ENCODE measurements at places on chromosomes 7 and 10.

DNA sequence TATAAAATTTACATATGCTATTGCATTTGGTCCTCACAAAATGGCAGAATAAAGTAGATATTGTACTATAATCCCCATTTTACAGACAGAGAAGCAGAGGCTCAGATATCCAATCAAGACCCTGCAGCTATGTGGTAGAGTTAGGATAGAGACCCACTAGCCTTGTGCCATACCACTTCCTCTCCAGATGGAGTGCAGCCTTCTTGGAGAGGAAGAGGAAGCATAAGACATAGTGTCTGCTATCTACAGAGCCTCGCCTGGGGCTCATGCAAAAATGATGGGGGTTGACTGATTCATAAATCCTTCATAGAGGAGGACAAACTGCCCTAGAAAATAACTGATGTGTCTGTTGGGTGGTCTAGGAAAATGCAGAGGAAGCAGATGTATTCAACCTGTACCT, 447.3 kb downstream of the KCNMA1 start:
- no peak for DNase-seq
- H3K36me3 ChIP-seq, result no peaks in the 10 kb centered on the region
- H3K4me3 ChIP-seq, result no peak overlapping the region
- no peak overlapping the region for H3K27ac ChIP-seq
- 0 out of 2 replicates have a peak, but pooled peaks cover 4% of the 10 kb centered on the region for H3K27me3 ChIP-seq
- H3K4me1 ChIP-seq, result no peaks in the 10 kb centered on the region

DNA sequence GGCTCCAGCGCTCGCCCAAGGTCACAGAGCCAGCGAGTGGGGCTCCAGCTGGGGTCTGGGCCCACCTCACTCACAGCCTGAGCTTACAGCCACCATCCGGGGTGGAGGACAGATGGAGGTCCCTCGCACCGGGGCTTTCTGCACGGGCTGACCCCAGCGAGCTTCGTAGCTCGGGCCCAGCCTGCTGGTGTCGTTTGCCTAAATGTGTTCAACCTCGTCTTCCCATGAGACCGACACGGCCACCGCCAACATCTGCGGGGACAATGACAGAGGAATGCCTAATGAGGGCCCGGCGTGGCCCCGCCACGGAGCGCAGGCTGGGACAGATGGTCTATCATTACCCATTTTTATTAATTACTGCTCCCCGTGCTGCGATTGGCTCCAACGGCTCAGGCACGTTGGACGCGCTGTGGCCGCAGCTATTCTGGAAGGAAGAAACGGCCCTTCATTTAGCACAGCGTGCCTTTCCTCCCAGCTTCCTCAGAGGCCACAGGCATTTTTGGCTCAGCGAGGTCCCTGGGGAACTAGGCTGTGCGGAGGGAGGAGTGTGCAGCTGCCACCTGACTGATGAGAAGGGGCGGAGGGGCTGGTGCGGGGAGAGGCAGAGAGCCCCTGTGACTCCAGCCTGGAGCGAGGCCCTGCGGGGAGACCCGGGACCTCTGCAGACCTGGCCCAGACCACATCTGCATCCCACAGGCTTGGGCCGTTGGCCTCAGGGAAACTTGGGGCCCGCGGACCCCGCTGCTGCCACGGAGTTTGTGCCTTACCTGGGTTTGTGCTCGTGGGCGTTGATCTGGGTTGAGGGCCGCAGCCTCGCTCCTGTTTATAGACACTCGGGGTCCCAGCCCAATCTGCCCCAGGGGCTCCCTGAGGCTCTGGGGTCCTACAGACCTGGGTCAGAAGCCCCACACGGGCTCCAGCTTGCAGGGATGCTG, 22.9 kb upstream of the ELFN1 start:
- H3K27me3 ChIP-seq, result peaks cover 17% of the 10 kb centered on the region
- H3K4me3 ChIP-seq, result peak overlapping the region; percentile 21
- H3K4me1 ChIP-seq, result peaks cover 13% of the 10 kb centered on the region
- peak; percentile 87 for DNase-seq
- H3K27ac ChIP-seq, result no peak overlapping the region
- H3K36me3 ChIP-seq, result no peaks in the 10 kb centered on the region

- no peaks in the 10 kb centered on the region for H3K36me3 ChIP-seq
- H3K27ac ChIP-seq, result no peak overlapping the region
- H3K27me3 ChIP-seq, result no peaks in the 10 kb centered on the region
- DNase-seq, result no peak
These were observed 4.3 kb upstream of the ADD3 start for GRCh38 chr10:110003524-110003885.

GRCh38 chr10:21520509-21520908, 5.0 kb downstream of the SKIDA1 start:
- H3K27ac ChIP-seq, result no peak overlapping the region
- H3K36me3 ChIP-seq, result no peaks in the 10 kb centered on the region
- no peak overlapping the region for H3K4me3 ChIP-seq

- no peaks in the 10 kb centered on the region for H3K27me3 ChIP-seq
- no peaks in the 10 kb centered on the region for H3K4me1 ChIP-seq
- no peak overlapping the region for H3K27ac ChIP-seq
- no peak overlapping the region for H3K4me3 ChIP-seq
- H3K36me3 ChIP-seq, result no peaks in the 10 kb centered on the region
These were observed 3.5 kb downstream of the APBB1IP start for GRCh38 chr10:26441491-26442214.

DNA sequence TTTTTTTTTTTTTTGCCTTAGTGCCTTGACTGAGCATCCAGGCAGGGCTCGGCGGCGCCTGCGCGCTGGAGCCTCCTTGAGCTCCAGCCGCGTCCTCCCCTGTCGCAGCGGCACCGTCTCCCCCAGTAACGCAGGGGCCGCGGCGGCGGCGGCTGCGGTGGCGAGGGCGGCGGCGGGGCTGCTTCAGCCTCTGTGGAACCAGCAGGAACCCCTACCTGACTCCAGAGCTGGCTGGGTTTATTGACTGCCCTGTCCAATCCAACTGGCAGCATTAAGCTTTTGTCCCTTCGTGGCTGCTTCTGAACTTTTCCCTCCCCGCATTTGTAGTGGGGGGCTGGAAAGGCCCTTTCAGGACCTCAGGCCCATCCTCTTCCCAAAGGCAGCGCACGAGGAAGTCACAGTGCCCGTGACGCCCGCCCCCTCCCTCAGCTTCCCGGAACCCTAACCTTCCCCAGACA, at the start of gene GPR85:
GPR85 (minus strand) TSS at position 397 of the 458 bp plus-strand sequence. CDS start 2,106 bp downstream, outside the sequence.
- peaks cover 28% of the 10 kb centered on the region for H3K4me1 ChIP-seq
- DNase-seq, result peak; percentile 67
- peak within 1 kb of the TSS; percentile 85 for H3K27ac ChIP-seq
- H3K4me3 ChIP-seq, result peak within 1 kb of the TSS; percentile 57
- H3K36me3 ChIP-seq, result no peaks in the 10 kb centered on the region

DNA sequence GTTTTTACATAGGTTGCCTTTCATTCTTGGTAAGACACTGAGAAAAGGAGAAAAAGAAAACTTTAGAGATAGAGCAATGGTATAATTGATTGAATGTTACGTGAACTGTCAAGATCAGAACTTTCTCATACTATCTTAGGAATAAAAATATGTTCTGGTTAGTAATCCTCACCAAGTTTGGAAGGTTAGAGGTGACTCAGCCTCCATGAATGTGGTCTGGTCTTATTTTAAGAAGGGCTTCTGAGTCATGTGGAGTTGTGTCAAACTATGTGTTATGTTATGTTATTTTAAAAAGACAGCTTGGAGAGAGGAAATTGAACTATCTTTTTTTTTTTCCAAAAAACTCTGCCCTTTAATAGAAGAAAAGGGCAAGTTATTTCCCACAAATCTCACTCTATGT, 458.6 kb upstream of the KLF6 start:
- H3K36me3 ChIP-seq, result no peaks in the 10 kb centered on the region
- peak; percentile 28 for DNase-seq
- H3K4me3 ChIP-seq, result no peak overlapping the region

DNA sequence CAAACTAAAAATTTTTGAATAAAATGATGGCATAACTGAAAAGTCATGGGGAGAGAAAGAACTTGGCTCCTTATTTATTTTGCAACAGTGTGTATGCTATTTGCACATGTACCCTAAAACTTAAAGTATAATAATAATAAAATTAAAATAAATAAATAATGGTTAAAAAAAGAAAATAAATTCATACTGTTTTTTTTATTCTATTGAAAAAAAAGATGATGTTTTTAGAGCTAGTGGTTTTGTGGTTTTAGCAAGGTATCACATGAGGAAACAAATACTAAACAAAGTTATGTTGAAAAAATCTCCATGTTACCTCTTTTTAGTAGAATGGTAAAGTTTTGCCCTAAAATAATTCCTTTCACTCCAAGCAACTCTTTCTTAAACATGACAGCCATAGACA, 26.2 kb downstream of the TMEM168 start:
- DNase-seq, result no peak
- no peaks in the 10 kb centered on the region for H3K27me3 ChIP-seq
- H3K4me1 ChIP-seq, result no peaks in the 10 kb centered on the region
- no peak overlapping the region for H3K4me3 ChIP-seq
- H3K36me3 ChIP-seq, result no peaks in the 10 kb centered on the region
- no peak overlapping the region for H3K27ac ChIP-seq

DNA sequence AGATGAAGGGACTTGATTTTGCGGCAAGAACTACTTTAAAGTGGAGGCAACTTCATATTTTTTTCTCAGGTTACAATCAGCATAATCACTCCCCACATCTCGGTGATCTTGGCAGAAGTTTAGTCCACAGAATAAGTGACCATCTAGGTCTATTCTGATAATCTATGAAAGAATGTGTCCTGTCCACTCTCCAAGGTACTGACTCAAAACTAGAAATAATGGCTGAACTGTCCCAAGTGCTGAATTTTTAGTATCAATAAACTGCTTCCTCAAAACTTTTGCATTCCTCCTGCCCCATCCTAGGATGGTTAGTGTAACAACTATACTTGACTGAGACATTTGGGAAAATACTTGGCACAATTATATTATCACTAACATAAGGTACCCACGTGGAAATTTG, 10.9 kb upstream of the CHRM2 start:
- H3K36me3 ChIP-seq, result no peaks in the 10 kb centered on the region
- no peak for DNase-seq
- no peak overlapping the region for H3K27ac ChIP-seq
- H3K4me1 ChIP-seq, result no peaks in the 10 kb centered on the region
- no peaks in the 10 kb centered on the region for H3K27me3 ChIP-seq
- H3K4me3 ChIP-seq, result no peak overlapping the region

- H3K4me3 ChIP-seq, result no peak overlapping the region
- no peak for DNase-seq
- no peaks in the 10 kb centered on the region for H3K4me1 ChIP-seq
- H3K27me3 ChIP-seq, result no peaks in the 10 kb centered on the region
- no peak overlapping the region for H3K27ac ChIP-seq
- no peaks in the 10 kb centered on the region for H3K36me3 ChIP-seq
These were observed 22.9 kb downstream of the TBXAS1 start for GRCh38 chr7:139851770-139852481.

DNA sequence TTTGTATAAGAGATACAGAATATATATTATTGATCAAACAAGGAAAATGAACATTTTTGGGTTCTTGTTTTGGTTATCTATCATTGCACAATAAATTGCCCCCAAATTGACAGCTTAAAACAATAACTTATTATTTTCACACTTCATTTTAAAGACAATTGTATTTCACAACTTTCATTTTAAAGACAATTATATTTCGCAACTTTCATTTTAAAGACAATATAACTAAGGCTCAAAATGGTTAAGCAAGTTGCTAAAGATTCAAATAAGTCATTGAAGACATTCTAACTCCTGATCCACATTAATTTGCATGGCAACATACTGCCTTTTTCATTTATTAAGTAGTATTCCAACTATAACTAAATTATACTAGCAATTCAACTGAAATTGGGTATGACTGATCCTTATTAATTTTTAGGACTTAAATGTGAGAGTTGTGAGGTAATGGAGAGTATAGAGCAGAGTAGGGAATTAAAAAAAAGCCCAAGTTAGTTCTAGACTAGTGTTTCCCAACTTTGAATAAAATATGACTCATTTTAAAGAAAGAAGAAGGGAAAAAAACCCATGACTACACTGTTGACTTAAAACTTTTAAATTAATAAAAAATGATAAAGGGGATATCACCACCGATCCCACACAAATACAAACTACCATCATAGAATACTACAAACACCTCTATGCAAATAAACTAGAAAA, 9.9 kb upstream of the STEAP2 start:
- no peaks in the 10 kb centered on the region for H3K36me3 ChIP-seq
- H3K27me3 ChIP-seq, result no peaks in the 10 kb centered on the region
- no peak for DNase-seq
- no peak overlapping the region for H3K4me3 ChIP-seq

DNA sequence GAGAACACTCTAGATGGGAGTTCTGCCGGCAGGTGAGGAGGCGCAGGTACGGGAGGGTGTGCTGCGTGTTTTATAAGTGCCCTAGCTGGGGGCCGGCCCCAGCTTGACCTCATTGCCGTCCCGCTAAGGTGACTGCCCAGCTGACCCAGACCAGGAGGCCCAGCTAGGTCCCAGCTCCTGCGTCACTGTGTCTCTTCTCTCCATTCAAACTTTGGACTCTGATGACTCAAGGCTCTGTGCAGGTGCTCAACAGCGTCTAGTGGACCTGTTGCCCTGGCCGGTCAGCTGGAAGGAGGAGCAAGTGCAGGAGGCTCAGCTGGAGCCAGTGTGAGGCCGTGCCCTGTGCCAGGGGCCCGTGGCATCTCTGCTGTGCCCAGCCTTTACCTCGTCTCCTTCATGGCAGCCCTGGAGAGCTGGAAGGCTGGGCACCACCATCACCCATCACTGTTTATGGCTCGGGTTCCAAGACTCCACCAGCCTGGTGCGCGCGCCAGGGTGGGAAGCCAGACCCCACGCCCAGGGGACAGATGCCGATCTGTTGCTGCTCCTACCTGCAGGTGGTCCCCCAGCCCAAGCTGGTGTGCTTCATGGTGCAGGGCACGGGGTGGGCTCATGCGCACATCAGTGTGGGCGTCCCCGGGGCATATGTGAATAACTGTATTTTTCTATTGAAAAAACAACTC, 14.6 kb downstream of the LHPP start:
- no peaks in the 10 kb centered on the region for H3K4me1 ChIP-seq
- no peak overlapping the region for H3K27ac ChIP-seq
- no peak overlapping the region for H3K4me3 ChIP-seq
- no peaks in the 10 kb centered on the region for H3K27me3 ChIP-seq
- H3K36me3 ChIP-seq, result no peaks in the 10 kb centered on the region

GRCh38 chr7:726854-727103, 280 bp downstream of the DNAAF5 start:
- H3K27ac ChIP-seq, result no peak overlapping the region
- peaks cover 2% of the 10 kb centered on the region for H3K4me1 ChIP-seq
- H3K4me3 ChIP-seq, result peak overlapping the region; percentile 92
- no peak for DNase-seq

DNA sequence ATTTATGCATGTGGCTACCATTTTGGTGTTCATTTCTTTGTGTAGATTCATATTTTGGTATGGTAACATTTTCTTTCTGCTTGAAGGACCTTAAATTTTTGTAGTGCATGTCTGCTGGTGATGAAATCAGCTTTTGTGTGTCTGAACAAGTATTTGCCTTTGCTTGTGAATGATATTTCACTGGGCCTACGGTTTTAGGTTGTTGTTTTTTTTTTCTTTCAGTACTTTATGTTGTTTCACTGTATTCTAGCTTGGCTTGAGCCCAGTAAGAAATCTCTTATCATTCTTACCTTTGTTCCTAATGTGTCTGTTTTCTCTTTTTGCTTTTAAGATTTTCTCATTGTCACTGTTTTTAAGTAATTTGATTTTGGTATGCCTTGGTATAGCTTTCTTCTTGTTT, 31.9 kb downstream of the SAMD8 start:
- H3K4me1 ChIP-seq, result peaks cover 9% of the 10 kb centered on the region
- no peak overlapping the region for H3K4me3 ChIP-seq
- no peak for DNase-seq
- no peaks in the 10 kb centered on the region for H3K27me3 ChIP-seq
- no peak overlapping the region for H3K27ac ChIP-seq

GRCh38 chr7:40909346-40909980, 774.7 kb downstream of the SUGCT start:
- H3K4me3 ChIP-seq, result no peak overlapping the region
- no peak overlapping the region for H3K27ac ChIP-seq
- no peaks in the 10 kb centered on the region for H3K36me3 ChIP-seq
- H3K4me1 ChIP-seq, result no peaks in the 10 kb centered on the region

Data from SJCRH30 (cell line).